Dermis microvascular lymphatic vessel endothelial cell (primary cell): ENCODE measurements at places on chromosomes 12 and 14.

GRCh38 chr14:24366413-24366720, 1.6 kb upstream of the NFATC4 start:
- DNase-seq = no peak

- DNase-seq = no peak
Observed at GRCh38 chr14:85663256-85663655, 133.3 kb downstream of the FLRT2 start.

GRCh38 chr14:99671235-99672224, 12.6 kb upstream of the CYP46A1 start:
- DNase-seq = no peak

DNA sequence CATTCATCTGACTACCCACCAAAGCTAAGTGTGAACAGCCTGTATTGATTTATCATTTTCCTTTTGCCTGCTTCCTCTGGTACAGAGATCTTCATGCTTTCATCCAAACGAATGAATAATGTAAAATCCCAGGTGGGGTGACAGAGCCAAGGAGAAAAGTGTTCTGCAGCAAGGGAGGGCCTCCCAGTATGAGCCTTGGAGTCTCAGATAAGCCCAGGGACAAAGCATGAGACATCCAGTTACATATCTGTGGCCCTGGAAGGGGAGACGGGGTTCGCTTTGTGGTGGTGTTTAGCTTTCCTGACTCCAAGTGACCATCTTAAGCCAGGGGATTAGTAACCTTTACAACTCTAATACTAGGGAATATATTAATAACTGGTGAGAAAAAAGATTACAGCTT, 177.1 kb downstream of the ETV6 start:
- no peak for DNase-seq

DNA sequence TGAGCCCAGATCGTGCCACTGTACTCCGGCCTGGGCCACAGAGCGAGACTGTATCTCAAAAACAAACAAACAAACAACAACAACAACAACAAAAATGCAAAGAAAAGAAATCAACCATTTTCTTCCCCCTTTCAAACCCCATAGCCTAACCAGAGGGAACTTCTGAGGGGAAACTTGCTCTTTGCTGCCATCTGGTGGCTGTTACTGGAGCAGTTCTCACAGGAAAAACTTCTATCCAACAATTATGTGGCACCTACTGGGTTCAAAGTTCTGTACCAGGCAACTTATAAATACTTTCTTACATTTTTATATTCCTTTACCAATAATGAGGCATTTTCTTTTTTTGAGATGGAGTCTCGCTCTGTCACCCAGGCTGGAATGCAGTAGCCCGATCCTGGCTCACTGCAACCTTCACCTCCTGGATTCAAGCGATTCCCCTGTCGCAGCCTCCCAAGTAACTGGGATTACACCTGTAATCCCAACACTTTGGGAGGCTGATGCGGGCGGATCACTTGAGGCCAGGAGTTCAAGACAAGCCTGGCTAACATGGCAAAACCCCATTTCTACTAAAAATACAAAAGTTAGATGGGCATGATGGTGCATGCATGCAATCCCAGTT, 50.9 kb upstream of the BICDL1 start:
- DNase-seq = peak; percentile 57

GRCh38 chr12:122311696-122312095, 45.4 kb upstream of the VPS33A start:
- DNase-seq = no peak

GRCh38 chr12:39502726-39503125, 59.8 kb upstream of the KIF21A start:
- no peak for DNase-seq

DNA sequence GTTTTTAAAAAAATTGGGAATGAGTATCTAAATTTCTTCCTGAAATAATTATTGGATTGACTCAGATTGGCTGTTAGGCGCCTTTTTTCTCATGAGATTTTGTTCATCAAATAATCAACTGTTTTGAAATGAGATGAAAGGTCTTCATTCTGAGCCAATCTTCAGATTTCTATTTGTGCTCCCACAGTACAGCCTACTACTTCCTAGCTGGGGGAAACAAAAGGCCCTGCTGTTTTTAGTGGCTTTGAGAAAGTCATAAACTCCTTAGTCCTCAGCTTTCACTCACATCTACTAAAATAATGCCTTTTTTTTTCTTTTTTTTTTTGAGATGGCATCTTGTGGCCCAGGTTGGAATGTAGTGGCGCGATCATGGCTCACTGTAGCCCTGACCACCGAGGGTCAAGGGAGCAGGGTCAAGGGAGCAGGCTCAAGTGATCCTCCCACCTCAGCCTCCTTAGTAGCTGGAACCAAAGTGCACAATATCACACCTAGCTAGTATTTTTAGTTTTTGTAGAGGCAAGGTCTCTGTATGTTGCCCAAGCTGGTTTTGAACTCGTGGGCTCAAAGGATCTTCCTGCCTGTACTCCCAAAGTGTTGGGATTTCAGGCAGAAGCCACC, 15.2 kb downstream of the NACA start:
- no peak for DNase-seq

DNA sequence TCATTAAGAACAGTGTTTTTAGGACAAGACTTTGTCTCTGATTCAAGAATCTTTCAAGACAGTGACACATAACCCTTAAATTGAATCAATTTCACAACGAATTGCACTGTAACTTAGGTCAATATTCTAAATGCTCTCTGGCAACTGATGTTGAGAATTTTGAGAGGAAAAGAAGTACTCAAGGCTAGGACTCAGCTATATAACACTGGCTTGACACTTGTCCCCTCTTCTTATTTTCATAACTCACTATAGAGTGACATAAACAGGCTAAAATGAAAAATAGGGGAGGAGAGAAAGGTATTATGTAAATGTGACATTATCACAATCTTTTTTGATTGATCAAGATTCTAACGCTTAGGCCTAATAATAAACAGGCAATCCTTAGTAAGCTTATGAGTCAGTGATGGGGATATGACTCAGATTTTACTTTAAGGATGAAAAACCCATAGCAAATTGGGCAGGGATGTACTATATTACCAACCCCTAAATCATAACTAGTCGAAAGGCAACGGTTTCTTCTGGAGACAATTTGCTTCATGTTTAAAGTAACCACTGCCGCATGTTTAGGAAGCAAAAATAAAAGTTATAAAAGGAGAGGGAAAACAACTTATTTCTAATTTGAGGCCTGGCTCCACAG, 10.9 kb downstream of the BTG1 start:
- peak; percentile 58 for DNase-seq

GRCh38 chr12:118288174-118288573, 84.5 kb downstream of the TAOK3 start:
- DNase-seq = no peak

DNA sequence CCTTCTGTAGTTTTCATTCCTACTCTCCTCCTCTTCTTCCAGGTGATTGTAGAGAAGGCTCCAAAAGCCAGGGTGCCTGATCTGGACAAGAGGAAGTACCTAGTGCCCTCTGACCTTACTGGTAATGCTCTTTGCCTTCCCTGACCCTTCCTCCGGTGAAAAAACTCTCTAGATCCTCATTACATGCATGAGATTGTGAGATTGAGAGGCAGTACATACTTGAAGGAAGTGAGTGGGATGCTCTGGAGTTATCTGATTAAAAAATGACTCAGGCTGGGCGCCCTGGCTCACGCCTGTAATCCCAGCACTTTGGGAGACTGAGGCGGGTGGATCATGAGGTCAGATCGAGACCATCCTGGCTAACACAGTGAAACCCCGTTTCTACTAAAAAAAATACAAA, 5.3 kb downstream of the GABARAPL1 start:
- no peak for DNase-seq

- no peak for DNase-seq
Observed at GRCh38 chr12:57135527-57136326, 7.4 kb downstream of the LRP1 start.

- no peak for DNase-seq
Observed at GRCh38 chr14:65838565-65838964, 426.0 kb downstream of the FUT8 start.

GRCh38 chr14:66503532-66503931, 4.4 kb upstream of the GPHN start:
- no peak for DNase-seq

GRCh38 chr14:103022002-103022684, 35.2 kb downstream of the CDC42BPB start:
- no peak for DNase-seq

DNA sequence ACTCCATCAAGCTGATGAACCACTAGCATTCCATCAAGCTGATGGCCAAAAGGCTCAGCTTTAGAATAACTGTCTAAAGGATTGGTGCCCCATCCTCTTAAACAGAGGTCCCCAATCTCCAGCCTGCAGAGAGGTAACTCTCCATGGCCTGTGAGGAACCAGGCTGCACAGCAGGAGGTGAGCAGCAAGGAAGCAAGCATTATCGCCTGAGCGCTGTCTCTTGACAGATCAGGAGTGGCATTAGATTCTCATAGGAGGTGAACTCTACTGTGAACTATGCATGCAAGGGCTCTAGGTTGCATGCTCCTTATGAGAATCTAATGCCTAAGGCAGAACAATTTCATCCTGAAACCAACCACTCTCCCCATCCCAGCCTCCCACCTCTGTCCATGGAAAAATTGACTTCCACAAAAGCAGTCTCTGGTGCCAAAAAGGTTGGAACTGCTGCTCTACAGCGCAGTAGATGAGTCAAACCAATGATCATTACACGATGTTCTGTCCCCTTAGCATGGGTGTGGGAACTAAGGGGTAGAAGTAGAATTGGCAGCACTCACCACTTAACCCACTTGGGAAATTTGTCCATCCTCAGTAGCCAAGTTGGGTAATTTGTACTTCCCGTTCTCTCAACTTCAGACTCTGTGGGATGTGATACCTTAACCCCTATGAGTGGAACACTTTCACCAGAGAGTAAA, 66.9 kb downstream of the ANKS1B start:
- no peak for DNase-seq

- DNase-seq = no peak
Observed at GRCh38 chr12:109455706-109456105, 21.4 kb downstream of the KCTD10 start.
